ENCODE measurements at places on chromosomes 7 and 10.

GRCh38 chr10:96283756-96284155 is 12.4 kb upstream of the BLNK start:
- DNase-seq: no peak

- no peak for DNase-seq
Observed at GRCh38 chr10:124482236-124482800, 20.7 kb downstream of the LHPP start.

DNA sequence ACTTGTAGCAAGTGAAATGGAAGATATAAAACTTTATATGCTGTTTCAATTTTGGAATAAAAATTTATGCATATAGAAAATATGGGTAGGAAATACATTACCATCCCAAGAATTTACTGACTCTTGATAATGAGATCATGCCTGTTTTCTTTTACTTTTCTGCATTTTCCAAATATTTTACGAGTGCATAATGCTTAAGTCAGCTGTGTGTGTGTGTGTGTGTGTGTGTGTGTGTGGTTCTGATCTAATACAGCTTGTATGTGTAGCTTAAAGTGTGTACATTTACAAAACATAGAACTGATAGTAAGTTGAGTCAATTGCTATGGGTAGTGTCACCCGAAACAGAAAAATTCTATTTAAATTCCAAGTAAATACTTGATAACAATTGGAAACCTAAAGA is 315.9 kb upstream of the LRRN3 start:
- DNase-seq: peak; percentile 30

DNA sequence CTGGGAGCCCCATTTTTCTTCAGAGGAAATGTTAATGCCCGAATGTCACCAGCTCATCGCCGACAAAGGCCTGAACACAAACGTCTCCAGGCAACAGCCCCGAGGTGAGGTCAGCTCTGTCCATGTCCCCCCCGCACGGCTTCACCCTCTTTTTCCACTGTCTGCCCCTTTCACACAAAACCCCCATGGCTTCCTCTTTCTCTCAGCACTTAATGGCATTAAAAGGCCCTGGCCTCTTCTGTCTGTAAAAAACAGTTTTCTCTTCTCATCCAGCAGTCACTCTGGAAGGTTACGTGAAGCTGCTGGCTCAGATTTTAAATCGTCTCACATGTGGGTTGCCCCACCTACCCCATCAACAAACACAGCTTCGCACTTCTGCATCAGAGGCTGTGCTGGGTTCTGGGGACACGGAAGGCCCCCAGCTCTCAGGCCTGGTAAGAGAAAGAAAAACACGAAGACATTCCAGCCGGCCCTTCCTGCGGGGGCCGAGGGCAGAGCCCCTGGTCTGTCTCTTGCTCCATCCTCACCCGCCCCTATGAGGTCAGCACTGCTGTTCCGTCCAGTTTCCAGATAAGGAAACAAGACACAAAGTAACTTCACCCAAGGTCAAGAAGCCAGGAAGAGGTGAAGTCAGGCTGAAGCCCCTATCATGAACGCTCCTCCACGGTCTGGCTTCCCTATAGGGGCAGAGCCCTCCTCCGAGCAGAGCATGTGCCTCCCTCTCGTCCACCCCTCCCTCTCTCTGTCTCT is 91.1 kb upstream of the PDGFA start:
- no peak for DNase-seq

DNA sequence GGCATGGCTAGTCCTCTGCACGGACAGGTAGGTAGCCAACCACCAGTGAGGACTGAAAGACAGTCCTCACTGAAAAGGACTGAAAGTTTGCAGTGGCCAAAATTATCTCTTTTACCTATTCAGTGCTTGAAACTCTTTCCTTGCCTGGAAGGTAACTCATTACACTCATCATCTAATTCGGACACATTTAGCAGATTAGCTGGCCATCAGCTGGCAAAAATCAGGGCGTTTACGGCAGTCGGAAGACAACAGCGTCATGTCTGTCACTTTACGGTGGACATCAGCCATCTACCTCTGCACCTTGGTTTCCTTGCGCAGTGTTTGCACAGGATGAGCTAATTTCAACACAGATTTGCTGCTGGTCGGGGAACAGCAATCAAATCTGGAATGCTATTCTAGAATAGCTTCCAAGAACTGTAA is 740 bp downstream of the ANXA7 start:
- DNase-seq: peak; percentile 10

- DNase-seq: no peak
Observed at GRCh38 chr10:122493761-122494160, 32.4 kb downstream of the HTRA1 start.

- DNase-seq: no peak
Observed at GRCh38 chr7:116829493-116829892, 32.9 kb upstream of the CAPZA2 start.

DNA sequence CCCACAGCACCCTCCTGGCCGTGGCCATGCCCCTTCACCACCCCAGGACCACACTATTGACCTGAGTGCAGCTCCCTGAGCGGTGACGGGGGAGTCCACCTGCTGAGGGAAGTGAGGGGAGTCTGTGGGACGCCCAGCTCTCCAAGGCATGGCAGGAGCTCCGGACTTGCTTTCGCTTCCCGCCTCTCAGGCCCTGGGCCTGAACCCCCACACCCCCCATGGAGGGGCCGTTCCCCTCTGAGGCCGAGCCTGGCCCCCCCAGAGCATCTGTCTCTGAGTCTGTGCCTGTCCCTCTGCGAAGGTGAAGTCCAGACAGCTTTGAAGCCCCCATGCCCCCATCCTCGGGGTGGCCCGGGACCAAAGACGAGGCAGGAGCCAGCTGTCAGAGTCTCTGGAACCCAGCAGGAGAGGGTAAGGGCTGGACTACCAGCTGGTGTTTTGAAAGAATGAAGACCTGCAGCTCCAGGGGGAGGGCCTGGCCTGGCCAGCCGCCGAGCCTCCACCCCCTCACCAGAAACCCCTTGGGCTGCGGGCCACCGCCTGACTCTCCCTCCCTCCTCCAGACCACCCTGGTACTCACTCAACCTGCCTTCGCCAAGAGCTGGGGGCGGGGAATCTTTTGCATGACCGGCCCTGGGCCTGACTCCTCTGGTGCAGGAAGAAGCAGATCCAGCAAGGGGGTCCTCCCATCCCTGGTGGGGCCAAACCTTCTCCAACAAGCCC is 114.0 kb downstream of the PDGFA start:
- no peak for DNase-seq

DNA sequence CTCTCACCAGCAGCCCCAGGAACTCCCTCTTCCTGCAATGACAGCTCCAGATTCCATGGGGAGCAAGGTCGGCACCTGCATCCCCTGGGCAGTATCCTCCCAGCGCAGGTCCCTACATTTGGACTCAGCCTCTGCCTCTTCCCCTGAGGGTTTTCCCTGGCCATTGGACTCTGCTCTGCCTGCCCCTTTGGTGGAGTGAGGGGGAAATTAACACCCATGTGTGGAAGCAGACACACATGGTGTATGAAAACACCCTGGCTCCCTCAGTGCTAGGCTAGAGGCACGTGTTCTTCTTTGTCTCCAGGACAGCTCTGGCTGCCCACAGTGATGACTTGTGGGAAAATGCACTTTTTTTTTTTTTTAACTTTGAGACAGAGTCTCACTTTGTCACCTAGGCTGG is 8.4 kb downstream of the PRF1 start:
- DNase-seq: no peak

GRCh38 chr10:62861507-62861906 is 45.3 kb upstream of the EGR2 start:
- DNase-seq: no peak

GRCh38 chr10:129716211-129716681 is 247.8 kb downstream of the EBF3 start:
- DNase-seq: no peak

DNA sequence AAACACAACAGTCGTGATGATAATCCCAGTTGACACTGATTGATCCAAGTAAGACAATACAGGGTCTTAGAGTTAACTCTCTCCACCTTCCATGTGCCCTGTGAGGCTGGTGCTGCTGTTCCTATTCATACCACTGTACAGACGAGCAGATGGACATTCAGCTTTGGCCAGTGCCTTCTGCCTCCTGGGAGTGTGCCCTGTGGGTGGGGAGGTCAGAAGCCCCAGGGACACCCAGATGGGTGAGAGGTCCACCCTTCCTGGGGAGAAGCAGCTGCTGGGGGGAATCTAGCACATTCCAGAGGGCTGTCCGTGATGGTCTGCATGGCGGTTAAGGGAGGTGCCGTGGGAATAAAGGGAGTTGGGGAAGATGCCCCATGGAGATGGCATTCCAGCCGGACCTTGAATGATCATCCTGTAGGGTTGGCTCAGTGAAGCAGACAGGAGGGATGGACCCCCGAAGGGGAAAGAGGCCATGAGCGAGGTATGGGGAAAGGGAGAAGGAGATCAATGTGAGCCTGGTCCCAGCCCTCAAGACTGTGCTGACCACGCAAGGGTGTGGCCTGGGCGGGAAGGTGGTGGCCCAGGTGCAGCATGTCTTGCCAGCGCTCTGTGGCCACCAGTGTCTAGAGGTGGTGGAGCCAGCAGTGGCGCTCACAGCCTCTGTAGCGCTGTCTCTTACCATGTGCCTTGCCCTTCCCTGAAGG is 74.0 kb downstream of the ADCY1 start:
- DNase-seq: no peak

DNA sequence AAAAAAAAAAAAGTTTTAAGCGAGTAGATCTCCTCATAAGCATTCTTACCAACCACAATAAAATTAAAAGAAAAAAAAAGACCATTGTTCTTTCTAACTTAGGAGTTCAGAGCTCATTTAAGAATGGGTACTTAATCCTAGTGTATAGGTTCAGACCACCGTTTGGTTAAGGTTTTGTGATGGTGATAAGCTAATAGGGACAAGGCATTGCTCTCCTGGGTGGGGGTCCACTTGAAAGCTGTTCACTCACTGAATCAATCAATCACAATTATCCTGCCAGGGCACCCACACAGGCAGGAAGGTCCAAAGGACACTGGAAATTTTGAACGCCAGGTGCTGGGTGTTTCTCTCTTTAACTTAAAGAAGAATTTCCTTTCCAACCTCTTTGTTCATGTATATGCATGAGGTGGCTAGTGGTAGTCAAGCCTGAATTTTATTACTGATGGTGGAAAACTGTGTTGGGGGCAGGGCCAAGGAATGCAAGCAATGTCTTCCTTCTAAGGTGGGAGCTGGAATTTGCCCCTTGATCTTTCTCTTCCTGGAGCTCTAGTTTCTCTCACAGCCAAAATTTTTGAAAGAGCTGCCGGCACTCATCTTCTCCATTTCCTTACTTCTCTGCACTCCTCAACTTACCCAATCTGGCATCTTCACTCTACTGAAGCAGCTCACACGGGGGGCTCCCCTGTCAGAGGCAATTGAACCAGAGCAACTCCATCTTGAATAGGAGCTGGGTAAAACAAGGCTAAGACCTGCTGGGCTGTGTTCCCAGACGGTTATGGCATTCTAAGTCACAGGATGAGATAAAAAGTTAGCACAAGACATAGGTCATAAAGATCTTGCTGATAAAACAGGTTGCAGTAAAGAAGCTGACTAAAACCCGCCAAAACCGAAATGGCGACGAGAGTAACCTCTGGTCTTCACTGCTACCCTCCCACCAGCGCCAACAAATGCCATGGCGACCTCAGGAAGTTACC is 7.5 kb upstream of the FAM131B start:
- no peak for DNase-seq

GRCh38 chr7:143434660-143435059 is 8.6 kb upstream of the TAS2R60 start:
- peak; percentile 40 for DNase-seq

- DNase-seq: no peak
Observed at GRCh38 chr10:125816548-125816947, 6.5 kb downstream of the UROS start.

GRCh38 chr7:38452681-38453108 is 178.5 kb downstream of the AMPH start:
- DNase-seq: no peak

DNA sequence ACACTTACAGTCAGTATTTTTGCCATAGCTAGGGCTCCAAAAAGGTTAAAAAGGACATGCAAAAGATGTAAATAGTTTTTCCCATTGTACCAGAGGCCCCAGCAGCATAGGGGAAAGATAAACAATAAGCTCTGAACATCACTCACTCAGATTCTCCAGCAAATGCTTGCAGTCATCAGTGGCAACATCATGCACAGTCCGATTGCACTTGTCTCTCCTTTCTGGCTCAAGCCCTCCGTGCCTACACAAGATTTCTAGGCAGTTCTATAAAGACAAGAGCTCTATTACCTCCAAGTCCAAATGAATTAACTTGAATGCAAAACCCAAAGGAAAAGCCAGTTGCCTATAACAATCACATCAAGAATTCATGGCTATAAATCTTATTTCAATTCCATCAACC is 106.3 kb downstream of the CTTNBP2 start:
- DNase-seq: no peak

- no peak for DNase-seq
Observed at GRCh38 chr10:548238-548901, 141.1 kb downstream of the DIP2C start.

- peak; percentile 27 for DNase-seq
Observed at GRCh38 chr10:93742633-93743349, 14.9 kb upstream of the LGI1 start.

DNA sequence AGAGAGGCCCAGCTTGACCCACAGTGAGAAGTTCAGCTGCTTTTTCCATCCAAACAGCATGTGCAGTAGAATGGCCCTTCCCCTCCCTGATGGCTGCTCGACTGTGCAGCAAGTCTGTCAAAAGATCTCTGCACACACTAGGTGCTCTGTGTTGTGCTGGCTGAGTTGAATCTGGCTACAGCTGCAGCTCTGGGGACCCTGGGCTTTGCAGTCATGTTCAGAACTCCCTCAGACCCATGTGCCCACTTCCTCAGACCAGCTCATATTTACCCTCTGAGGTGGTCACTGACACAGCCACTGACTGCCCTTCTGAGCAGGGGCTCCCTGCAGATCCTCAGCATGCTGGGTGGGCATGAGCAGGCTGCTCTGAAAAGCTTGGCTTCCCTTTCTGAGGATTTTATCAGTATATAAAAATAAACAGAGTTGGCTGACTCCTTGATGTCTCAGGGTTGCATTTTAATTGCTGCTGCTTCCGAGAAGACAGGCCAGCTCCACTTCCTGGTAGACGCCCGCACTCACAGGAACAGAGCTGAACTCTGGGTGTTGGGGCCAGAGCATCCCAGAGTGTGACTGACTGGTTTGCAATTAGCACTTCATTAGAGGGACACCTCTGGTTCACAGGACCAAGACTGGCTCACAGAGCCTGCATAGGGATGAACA is 507.9 kb downstream of the RPS24 start:
- DNase-seq: no peak

DNA sequence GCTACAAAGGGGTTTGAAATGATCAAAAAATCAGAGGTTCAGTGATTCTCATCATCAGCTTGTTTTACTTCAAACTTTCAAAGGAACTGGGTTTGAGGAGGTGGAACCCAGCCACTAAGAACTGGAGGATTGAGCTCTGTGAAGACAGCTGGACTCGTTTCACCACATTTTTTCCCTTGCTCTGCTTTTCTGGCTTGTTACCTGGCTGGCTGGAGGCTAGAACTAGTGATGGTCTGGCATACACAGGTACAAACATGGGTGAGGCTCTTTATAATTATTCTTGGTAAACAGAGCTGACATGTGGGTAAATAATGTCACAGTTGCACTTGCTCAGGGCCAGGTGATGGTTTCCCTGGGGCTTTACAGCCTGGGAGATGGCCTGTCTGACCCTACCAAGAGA is 352.5 kb downstream of the FGFR2 start:
- no peak for DNase-seq
